Aorta (tissue), 5 donors: ENCODE measurements at places on chromosomes 16 and 17. TPM values are rescaled to one million over a fixed set of nuclear protein-coding genes. Genes with fewer than 3 reads are reported as not detected.

OR1F1 gene
- not detected for total RNA-seq

TERB1 gene
- not detected for total RNA-seq

XAF1 gene
- 74.8 TPM for total RNA-seq

SLC9A5 gene
- 1.7 TPM for total RNA-seq

ABCA10 gene
- total RNA-seq, result 137 TPM

ABCA8 gene
- total RNA-seq, result 292 TPM

BTBD17 gene
- not detected for total RNA-seq
